ENCODE measurements at places on chromosomes 5 and 9.

- DNase-seq: no peak
These were observed 119.4 kb downstream of the ADAMTS12 start for GRCh38 chr5:33772380-33772897.

- no peak for DNase-seq
These were observed 403.2 kb upstream of the SGCD start for GRCh38 chr5:155923784-155924183.

DNA sequence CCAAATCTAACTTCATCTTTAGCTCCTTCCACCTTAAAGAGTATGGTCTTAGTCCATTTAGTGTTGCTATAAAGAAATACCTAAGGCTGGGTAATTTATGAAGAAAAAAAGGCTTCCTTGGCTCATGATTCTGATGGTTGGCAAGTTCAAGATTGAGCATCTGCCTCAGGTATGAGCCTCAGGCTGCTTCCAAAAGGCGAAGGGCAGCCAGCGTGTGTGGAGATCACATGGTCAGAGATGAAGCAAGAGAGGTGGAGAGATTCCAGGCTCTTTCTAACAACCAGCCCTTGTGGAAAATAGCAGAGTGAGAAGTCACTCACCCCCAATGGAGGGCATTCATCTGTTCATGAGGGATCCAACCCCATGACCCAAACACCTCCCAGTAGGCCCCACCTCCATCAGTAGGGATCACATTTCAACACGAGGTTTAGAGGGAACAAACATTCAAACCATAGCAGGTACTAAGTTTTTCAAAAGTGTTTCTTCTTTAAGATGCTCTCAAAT is 225.9 kb downstream of the SGCD start:
- no peak for DNase-seq

- no peak for DNase-seq
These were observed 3.9 kb downstream of the SLC6A3 start for GRCh38 chr5:1441166-1441865.

DNA sequence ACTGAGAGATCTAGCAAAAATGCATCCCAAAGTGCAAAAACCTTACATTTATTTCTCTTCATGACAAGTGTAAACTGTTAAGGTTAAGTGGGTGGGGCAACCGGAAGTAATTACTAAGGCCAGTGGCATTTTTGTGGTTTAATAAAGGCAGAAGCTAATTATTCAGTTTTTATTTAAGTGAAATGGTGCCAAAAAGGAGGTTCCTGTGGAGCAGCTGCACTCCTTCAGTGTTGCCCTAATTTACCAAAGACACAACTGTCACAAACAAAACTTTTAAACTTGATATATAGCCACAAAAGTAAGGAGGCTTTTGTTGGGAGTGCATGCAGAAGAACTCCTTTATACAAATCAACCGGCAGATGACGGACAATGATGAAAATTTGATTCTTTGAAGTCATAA is 81.6 kb downstream of the NDUFS4 start:
- no peak for DNase-seq

DNA sequence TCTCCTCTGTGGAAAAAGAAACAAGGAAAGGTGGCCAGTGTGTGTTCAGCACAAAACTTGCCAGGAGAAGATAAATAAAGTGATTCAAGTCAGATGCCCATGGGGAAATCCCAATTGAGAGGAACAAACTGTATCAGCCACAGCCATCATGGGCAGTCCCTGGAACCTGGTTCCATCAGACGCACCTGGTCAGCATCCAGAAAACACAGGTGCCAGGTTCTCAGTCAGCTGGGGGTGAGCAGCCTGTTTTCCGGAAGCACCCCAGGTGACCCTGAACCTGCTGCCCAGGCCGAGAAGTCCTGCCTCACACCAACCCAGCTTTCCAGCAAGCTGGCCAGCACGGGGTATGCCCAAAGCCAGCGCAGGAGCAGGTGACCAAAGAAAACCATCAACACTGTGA is 30.5 kb downstream of the PTCH1 start:
- DNase-seq: no peak

DNA sequence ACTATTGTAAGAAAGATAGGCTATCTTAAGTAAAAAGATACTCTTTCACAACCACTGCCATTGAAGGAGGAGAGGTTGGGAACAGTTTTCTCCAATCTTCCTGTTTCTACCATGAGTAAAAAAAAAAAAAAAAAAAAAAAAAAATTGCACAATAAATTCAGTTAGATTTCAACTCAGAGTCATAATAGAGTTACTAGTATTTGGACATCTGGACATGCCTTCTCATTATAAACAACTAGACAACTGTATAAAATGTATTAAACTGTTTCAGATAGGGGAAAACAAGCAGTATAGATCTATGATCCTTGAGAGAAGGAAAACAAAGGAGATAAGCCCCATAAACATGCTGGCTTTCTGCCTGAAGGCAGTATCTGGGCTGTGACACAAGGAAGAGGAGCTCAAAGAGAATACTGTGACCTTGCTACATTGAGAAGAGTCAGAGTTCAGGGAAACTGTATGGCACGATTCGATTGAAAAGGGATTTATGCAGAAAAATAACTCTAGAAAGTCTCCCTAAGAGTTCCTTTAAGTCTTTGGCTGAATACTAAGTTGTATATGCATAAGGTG is 249.2 kb upstream of the POU5F2 start:
- DNase-seq: peak; percentile 66

DNA sequence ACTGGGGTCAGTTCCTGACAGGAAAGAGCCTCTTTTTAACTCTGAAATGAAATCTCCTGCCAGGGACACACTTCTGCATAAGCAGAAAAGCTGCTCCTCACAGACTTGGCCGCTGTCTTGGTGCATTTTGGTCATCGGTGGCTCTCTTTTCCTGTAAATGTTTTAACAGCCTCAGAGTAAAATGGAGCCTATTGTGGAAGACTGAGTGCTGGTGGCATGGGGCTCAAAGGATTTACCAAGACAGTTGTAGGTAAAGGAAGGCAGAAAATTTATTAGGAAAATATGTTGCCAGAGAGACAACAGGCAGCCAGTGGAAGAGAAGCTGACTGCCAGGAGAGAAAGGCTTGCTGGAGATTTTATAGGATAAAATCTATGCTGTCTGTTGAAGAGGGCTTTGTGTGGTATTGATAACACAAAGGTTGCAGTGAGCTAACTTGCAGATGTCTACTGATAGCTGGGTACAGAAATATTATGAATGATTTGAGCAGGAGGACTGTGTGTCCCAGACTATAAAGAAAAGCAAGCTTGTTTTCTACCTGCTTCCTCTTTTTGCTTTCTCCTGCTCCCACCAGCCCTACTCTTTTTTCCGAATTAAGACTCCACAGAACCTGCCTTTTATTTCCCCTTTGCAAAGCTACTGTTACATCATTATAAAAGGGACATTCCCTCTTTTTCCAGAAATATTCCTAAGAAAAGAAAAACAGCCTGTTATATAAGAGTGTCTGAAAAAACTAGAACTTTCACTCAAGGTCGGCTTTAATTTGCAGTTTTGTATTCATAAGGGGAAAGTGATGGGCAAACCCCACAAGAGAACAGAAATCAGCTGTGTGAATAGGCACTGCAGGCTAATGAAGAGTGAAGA is 27.9 kb upstream of the IFNA14 start:
- DNase-seq: no peak

- DNase-seq: peak; percentile 58
These were observed 40.8 kb upstream of the LARP1 start for GRCh38 chr5:154714266-154714986.

DNA sequence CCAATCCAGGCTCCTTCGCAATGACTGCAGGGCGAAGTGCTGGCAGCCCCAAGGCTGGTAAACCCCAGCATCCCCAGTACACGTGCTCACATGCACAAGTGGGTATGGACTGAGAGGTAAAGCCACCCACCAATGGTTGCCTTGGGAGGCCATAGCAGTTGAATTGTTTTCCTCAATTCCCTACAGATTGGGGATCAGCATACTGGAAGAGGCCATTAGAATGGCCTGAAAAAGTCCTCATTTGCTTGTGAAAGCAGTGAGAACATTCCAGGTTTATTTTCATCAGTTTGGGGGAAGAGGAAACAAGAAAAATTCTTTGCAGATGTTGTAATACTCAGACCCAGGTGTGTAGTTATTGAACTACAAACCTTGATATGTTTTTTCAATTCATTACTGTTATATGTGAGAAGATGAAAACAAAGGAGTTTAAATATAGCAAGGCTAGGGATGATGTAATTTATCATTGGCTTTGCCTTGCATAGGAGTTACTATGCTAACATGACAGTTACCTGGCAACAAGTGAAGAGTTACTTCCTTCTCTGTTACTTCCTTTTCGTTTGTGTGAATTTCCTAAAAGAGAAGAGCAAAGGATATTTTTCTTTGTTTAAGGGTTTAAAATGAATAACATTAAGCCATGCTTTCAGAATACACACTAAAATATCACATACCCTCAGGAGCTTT is 36.4 kb downstream of the MTMR12 start:
- DNase-seq: peak; percentile 77

DNA sequence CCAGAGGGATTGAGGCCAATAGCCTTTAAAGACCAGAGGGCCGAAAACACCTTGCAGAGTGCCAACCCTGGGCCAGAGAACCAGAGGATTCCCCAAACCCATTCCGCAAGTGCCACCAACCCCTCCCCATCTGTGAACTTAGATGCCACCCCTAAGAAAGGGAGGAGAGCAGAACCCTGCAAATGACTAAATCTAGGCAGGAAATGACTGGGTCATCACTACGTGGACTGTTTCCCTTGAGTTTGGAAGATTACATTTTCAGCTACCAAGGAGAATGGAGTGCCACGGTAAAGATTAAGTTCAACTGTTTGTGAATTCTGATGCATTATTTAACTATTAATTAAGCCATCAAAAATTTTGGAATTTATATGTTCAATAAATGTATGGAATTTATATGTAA is 142.8 kb downstream of the ENC1 start:
- DNase-seq: no peak

GRCh38 chr5:132813599-132814502 is 749 bp downstream of the SOWAHA start:
- peak; percentile 9 for DNase-seq

DNA sequence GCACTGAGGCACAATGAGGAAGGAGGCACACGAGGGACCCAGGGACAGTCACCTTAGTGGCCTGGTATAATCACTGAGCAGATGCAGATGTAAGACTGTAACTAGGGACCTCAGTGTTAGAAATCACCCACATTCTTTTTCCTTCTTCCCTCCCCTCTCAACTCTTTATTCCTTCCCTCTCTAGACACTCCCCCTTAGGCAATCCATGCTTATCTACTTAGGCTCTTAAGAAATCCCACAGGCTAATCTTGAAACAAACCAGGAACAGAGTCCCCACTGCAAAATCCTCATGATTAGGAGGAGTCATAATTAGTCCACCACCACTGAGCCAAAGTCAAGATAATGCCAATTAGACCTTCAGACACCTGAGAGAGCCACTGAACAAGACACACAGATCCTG is 84.7 kb downstream of the ELAVL2 start:
- DNase-seq: no peak

DNA sequence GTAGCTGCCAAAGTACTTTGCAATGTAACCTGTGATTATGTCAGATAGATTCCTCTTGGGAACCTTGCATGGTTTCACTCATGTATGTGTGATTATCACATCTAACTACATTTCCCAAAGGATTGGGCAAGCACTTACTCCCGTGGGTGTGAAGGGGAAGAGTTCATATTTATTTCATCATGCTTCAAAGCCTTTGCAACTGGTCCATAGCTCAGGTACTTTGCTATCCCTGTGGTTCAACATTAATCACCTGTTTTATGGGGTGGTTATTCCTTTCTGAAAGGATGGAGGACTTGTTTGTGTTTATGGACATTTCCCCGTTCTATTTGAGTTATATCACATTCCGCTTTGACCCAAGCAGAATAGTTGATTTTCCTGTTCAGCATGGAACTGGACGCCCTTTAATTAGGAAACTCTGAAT is 13.6 kb upstream of the ERMP1 start:
- DNase-seq: no peak

- no peak for DNase-seq
These were observed 488.1 kb upstream of the PAPPA start for GRCh38 chr9:115665519-115665918.

DNA sequence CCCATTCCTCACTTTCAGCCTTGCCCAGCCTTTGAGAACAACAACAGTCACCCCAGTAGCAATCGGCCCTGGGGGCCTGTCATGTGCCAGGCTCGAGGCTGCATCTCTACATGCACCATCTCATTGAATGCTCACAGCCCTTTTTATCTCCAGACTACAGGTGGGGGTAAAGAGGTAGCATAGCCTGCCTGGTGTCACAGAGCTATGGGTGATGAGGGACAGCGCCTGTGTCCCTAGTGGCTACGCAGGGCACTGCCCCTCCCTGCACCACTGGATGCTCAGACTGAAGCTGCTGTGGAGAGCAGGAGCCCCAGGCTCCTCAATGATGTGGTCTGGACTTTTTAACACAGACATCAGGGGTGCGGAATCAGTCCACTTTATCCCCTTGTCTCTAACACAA is 2.8 kb downstream of the CAMK2A start:
- no peak for DNase-seq

DNA sequence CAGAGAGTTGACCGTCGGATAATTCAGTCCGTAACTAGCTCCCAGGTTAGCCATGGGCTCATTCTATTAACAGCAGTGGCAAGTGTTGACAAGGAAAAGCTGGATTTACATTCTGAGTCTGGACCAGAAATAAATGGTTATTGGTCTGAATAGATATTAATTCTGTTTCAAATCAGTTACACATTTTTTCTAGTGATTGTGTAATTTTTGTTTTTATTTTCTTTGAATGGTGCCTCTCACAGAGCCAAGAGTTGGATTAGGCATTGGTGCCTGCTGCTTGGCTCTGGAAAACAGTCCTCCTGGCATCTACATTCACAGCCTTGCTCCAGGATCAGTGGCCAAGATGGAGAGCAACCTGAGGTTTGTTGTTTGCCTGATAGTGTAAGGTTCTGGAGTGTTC is 115.1 kb downstream of the GOLPH3 start:
- DNase-seq: no peak

DNA sequence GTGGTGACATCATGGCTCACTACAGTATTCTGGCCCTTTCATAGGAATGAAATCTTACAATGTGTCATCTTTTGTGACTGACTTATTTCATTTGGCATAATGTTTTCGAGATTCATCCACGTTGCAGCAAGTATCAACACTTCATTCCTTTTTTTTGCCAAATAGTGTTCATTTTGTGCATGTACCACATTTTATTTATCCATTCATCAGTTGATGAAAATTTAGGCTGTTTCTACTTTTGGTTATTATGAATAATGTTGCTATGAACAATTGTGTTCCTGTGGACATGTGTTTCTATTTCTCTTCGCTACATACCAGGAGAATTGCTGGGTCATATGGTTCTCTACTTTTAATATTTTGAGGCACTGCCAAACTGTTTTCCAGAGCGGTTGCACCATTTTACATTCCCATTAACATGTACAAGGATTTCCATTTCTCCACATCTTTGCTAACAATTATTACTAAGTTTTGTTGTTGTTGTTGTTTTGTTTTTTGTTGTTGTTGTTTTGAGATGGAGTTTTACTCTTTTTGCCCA is 43.5 kb downstream of the RMI1 start:
- DNase-seq: no peak

GRCh38 chr9:126058591-126058990 is 268.0 kb upstream of the MVB12B start:
- no peak for DNase-seq
